Pancreas (tissue), 10 donors: ENCODE measurements at places on chromosomes 7 and 10. TPM values are rescaled to one million over a fixed set of nuclear protein-coding genes. Genes with fewer than 3 reads are reported as not detected.

SPDYE16 gene
- total RNA-seq, result not detected

ATOH7 gene
- not detected for total RNA-seq

NKX1-2 gene
- total RNA-seq, result not detected

GALNT17 gene
- total RNA-seq, result 4.5 TPM

TRIM50 gene
- total RNA-seq, result 7.9 TPM

GRM8 gene
- 0.88 TPM for total RNA-seq

PNLIPRP2 gene
- 7,545 TPM for total RNA-seq

GRID2IP gene
- total RNA-seq, result 0.76 TPM

CUBN gene
- 1.1 TPM for total RNA-seq

SPACDR gene
- 0.28 TPM for total RNA-seq

CLRN3 gene
- total RNA-seq, result 0.44 TPM

MRPL32 gene
- total RNA-seq, result 29.4 TPM

PLCE1 gene
- total RNA-seq, result 3.9 TPM

NPSR1 gene
- not detected for total RNA-seq

RHOBTB1 gene
- total RNA-seq, result 11.3 TPM
